ENCODE measurements at places on chromosomes 13 and 19. TPM values are rescaled to one million over a fixed set of nuclear protein-coding genes. Genes with fewer than 3 reads are reported as not detected.

The NCAN gene
- total RNA-seq = not detected

The LILRA1 gene
- not detected for total RNA-seq

The BEST2 gene
- total RNA-seq = not detected

The EFNB2 gene
- total RNA-seq = 15.5 TPM

The MAST3 gene
- total RNA-seq = 3.2 TPM

The KLHL1 gene
- not detected for total RNA-seq

The FAM216B gene
- not detected for total RNA-seq

The ZNF541 gene
- not detected for total RNA-seq

The KLF12 gene
- 14.2 TPM for total RNA-seq

The ZNF780A gene
- 13.8 TPM for total RNA-seq

The ZNF345 gene
- 2.7 TPM for total RNA-seq

The UBXN6 gene
- total RNA-seq = 101 TPM
